Naive thymus-derived CD4-positive, alpha-beta T cell (primary cell): ENCODE measurements at places on chromosomes 3 and 15.
A peak's percentile ranks its signal among the peaks of the same experiment; 100 is the strongest.

DNA sequence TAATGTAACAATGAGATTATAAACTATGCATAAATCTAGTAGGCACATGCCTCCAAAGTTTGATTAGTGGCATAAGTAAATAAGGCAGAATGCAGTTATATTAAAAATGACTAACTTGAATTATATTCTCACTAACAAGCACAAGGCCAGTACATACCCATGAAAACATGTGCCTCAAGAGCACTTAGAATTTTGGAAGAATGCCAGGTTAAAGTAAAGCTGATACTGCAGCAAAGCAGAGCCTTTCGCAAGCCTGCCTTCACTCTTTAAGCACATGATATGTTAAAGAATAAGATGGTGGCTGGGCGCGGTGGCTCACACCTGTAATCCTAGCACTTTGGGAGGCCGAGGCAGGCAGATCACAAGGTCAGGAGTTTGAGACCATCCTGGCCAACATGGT lies 49.0 kb downstream of the KBTBD12 start:
- no peak overlapping the region for H3K27ac ChIP-seq
- no peaks in the 10 kb centered on the region for H3K27me3 ChIP-seq
- H3K4me3 ChIP-seq, result no peak overlapping the region
- no peaks in the 10 kb centered on the region for H3K4me1 ChIP-seq

DNA sequence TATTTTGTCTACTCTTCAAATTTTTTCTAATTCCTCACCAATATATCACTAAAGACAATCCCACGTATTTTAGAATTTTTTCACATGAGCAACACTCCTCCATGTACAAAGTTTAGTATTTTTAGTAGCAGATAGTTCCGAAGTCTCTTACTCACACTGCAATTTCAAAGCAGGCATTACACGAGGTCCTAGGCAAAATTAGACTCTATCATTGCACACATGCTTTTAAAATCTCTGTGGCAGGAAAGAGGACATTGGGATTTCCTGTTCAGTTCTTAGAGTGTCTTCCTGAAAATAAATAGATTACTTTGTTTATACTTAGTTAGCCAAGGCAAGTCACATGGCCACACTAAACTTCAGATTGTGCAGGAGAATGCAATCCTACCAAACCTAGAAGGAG lies 847.7 kb downstream of the ROBO2 start:
- DNase-seq, result no peak
- no peaks in the 10 kb centered on the region for H3K36me3 ChIP-seq
- H3K4me3 ChIP-seq, result no peak overlapping the region
- no peak overlapping the region for H3K27ac ChIP-seq
- H3K27me3 ChIP-seq, result no peaks in the 10 kb centered on the region

- no peaks in the 10 kb centered on the region for H3K36me3 ChIP-seq
- H3K27me3 ChIP-seq, result no peaks in the 10 kb centered on the region
- no peaks in the 10 kb centered on the region for H3K4me1 ChIP-seq
- no peak for DNase-seq
These were observed 41.4 kb downstream of the OSTN start for GRCh38 chr3:191240486-191240885.

- no peaks in the 10 kb centered on the region for H3K36me3 ChIP-seq
- H3K4me1 ChIP-seq, result no peaks in the 10 kb centered on the region
- H3K4me3 ChIP-seq, result no peak overlapping the region
- H3K27ac ChIP-seq, result no peak overlapping the region
- DNase-seq, result no peak
These were observed 103.1 kb downstream of the SPATA16 start for GRCh38 chr3:173037840-173038483.

DNA sequence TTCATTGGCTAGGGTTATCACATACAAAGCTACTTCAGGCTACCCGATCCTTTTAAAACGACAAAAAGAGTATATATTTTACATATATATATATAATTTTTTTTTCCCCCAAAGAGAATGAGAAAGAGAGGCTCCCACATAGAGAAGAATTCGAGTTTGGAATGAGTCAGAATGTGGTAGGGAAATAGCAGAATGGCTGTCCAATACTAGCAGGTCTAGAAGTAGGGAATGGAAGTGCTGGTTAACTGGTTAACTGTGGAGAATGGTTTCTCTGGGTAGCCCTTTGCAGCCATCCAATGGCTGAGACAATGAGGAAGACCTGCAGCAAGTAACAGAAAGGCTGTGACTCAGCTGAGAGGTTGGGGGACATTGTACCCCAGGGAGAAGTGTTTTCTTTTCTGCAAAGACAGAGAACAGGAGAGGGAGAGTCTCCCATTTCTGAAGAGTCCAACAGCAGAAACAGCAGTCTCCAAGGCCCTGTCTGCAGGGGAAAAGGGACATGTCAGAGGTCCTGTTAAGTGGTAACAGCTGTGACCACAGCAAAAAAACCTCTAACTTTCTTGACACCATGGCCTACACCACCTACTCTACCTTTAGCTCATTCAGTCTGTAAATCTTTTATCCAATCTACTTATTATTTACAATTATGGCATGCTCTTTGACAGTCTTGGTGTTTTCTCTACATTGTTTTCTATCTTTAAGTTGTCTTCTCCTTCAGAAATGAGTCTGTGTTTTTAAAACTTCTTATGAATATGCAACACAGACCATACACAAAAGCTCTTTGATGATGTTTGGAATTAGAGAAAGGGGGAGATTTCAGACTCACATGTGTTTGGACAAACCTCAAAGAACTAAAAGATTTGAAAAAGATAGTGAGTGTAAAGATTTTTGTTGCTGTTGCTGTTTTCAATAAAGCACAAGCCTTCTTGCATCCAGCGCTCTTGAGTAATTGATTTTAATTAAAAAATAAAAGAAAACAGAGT lies 116.1 kb upstream of the SLC7A14 start:
- no peaks in the 10 kb centered on the region for H3K4me1 ChIP-seq
- DNase-seq, result no peak
- H3K4me3 ChIP-seq, result no peak overlapping the region

GRCh38 chr3:103167850-103168249 lies 733.0 kb downstream of the ZPLD1 start:
- no peaks in the 10 kb centered on the region for H3K27me3 ChIP-seq
- H3K4me1 ChIP-seq, result no peaks in the 10 kb centered on the region
- H3K27ac ChIP-seq, result no peak overlapping the region
- H3K4me3 ChIP-seq, result no peak overlapping the region
- no peak for DNase-seq

DNA sequence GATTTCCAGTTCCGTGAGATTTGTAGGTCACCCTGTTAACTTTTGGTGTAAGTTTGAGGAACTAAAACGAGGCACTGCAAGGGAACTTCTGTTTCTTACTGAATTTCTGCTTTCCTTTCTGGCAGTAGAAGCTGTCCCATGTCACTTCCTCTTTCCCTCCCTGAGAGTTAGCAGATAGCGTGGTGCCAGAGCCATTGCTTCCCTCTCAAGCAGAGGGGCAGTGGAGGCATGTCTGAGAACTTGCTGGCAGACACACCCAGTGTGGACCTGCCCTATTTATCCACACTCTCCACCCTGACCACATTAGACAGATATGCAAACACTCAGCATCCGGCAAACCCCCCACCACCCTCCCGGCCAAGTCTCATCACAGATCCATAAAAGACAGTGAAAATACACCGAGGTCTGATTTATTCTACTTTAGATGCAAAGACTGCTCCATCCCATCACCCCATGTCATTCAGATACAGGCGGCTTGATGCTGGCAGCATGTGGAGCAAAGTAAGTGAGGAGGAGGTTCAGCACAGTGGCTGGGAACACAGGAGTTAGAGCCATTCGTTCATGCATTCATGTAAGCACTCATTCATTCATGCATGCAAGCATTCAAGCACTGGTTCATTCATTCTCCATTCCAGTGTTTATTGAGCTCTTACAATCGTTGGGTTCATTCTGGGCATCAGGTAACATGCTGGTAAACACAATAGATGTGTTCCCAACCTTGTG lies 324.7 kb downstream of the SHQ1 start:
- no peak overlapping the region for H3K27ac ChIP-seq
- H3K27me3 ChIP-seq, result no peaks in the 10 kb centered on the region
- peaks cover 14% of the 10 kb centered on the region for H3K4me1 ChIP-seq
- DNase-seq, result no peak
- H3K36me3 ChIP-seq, result no peaks in the 10 kb centered on the region
- no peak overlapping the region for H3K4me3 ChIP-seq

- no peak for DNase-seq
- H3K36me3 ChIP-seq, result no peaks in the 10 kb centered on the region
- no peaks in the 10 kb centered on the region for H3K27me3 ChIP-seq
- H3K27ac ChIP-seq, result no peak overlapping the region
These were observed 482.5 kb upstream of the TBL1XR1 start for GRCh38 chr3:177679568-177680471.

GRCh38 chr3:133588035-133588434 lies 14.5 kb downstream of the CDV3 start:
- peaks cover 2% of the 10 kb centered on the region for H3K4me1 ChIP-seq
- no peaks in the 10 kb centered on the region for H3K27me3 ChIP-seq
- H3K4me3 ChIP-seq, result no peak overlapping the region
- no peak for DNase-seq

GRCh38 chr15:68558318-68559305 lies 20.2 kb upstream of the CORO2B start:
- DNase-seq, result no peak
- peaks cover 4% of the 10 kb centered on the region for H3K4me1 ChIP-seq
- H3K27me3 ChIP-seq, result no peaks in the 10 kb centered on the region
- no peaks in the 10 kb centered on the region for H3K36me3 ChIP-seq

DNA sequence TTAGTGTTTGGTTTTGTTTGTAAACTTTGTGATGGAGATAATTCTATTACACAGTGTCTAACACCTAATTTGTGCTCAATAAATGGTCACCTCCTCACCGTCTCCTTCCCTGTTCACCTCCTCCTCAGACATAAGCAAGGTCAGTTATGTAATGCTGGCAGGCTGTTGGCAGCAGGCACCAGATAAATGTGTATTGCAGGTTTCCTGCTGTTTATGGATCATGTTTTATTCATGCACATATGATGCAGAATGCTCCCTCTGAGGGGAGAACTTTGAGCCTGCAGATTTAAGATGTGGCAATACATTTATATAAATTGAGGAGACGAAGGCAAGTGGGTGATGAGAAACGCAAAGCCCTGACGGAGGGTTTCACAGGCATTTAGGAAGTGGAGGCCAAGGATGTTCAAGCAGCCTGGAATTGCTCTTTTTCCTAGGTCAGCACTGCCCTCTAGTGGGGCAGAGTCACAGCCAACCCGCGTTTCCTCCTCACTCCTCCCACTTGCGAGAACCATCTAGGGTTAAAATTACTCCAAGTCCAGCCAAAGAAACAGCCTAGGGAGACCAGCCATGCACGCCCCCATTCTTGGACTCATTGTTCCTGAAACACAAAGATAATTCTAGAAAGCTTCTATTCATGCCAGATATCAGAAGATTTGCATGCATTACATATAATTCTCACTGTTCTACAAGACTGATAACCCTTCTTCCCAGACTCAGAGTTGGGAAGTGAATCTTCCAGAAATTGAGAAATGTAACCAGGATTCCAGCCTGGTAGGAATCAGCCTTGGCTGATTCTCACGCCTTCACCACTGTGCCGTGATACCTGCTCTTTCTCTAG lies 228.7 kb downstream of the SLCO3A1 start:
- H3K27me3 ChIP-seq, result no peaks in the 10 kb centered on the region
- H3K4me1 ChIP-seq, result no peaks in the 10 kb centered on the region
- H3K36me3 ChIP-seq, result no peaks in the 10 kb centered on the region
- no peak overlapping the region for H3K27ac ChIP-seq

DNA sequence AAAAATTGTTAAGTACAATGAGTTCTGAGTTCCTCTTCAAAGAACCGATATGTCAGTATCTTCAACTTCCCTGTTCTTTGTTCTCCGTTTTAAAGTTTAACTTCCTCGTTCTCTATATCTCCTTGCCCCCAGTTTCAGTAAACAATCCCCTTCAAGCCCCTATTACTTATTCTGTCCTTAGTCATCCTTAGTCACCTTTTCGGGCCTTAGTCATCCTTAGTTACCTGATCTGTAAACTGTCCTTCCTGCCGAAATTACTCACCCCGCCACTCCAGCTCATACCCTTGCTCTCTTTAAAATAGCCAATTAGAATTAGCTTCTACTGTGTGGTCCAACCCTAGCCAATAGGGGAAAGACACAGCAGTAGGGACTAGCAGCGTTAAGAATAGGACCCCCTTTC lies 1165.6 kb downstream of the NSUN3 start:
- no peaks in the 10 kb centered on the region for H3K36me3 ChIP-seq
- H3K4me3 ChIP-seq, result no peak overlapping the region
- H3K27ac ChIP-seq, result no peak overlapping the region
- no peaks in the 10 kb centered on the region for H3K4me1 ChIP-seq
- H3K27me3 ChIP-seq, result no peaks in the 10 kb centered on the region

GRCh38 chr3:152942366-152942765 lies 107.4 kb downstream of the P2RY1 start:
- no peak overlapping the region for H3K4me3 ChIP-seq
- no peaks in the 10 kb centered on the region for H3K36me3 ChIP-seq
- no peaks in the 10 kb centered on the region for H3K27me3 ChIP-seq
- no peak overlapping the region for H3K27ac ChIP-seq
- no peak for DNase-seq
- H3K4me1 ChIP-seq, result no peaks in the 10 kb centered on the region

- peak; percentile 61 for DNase-seq
- H3K36me3 ChIP-seq, result peaks cover 13% of the 10 kb centered on the region
- no peak overlapping the region for H3K4me3 ChIP-seq
These were observed 32.3 kb upstream of the APH1B start for GRCh38 chr15:63244976-63245645.

DNA sequence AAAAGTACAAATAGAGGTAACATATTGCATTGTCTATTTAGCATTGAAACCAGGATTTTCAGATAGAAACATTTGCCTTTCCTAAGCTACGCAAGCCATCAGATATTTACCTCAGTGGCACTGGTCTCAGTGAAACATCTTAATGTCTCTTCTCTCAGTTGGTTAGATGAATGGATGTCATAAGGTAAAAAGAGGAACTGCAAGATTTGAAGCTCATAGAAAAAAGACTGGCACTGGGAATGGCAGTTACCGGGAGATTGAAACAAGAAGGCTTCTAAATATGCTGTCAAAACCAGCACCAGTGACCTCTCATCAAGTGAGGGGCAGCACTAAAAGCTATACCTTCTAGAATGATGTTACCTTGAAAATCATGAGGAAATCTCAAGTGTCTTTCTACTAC lies 486.4 kb downstream of the FHIT start:
- no peak overlapping the region for H3K27ac ChIP-seq
- H3K36me3 ChIP-seq, result no peaks in the 10 kb centered on the region
- no peak overlapping the region for H3K4me3 ChIP-seq
- H3K4me1 ChIP-seq, result no peaks in the 10 kb centered on the region
